Mammary microvascular endothelial cell (primary cell): ENCODE measurements at places on chromosomes 12 and 14. TPM values are rescaled to one million over a fixed set of nuclear protein-coding genes. Genes with fewer than 3 reads are reported as not detected.

HOXC13 gene
- not detected in 2 replicates for total RNA-seq

GPX2 gene
- total RNA-seq, result not detected in 2 replicates

GLIPR1L2 gene
- 0.05 and 0.07 TPM in 2 replicates for total RNA-seq

OAS3 gene
- 94.5 and 102 TPM in 2 replicates for total RNA-seq

TSHR gene
- total RNA-seq, result not detected in 2 replicates

KRT72 gene
- not detected in 2 replicates for total RNA-seq

PRH1 gene
- 3.0 and 6.0 TPM in 2 replicates for total RNA-seq

OTX2 gene
- not detected in 2 replicates for total RNA-seq

ADCY6 gene
- 16.9 and 19.7 TPM in 2 replicates for total RNA-seq
